ENCODE measurements at places on chromosomes 7 and 10.

- no peak for DNase-seq
Measured at GRCh38 chr7:7768977-7769709, 50.7 kb upstream of the RPA3 start.

- DNase-seq = no peak
Measured at GRCh38 chr7:75849573-75849972, 29.3 kb upstream of the RHBDD2 start.

- no peak for DNase-seq
Measured at GRCh38 chr10:71516890-71517289, 120.2 kb downstream of the CDH23 start.

DNA sequence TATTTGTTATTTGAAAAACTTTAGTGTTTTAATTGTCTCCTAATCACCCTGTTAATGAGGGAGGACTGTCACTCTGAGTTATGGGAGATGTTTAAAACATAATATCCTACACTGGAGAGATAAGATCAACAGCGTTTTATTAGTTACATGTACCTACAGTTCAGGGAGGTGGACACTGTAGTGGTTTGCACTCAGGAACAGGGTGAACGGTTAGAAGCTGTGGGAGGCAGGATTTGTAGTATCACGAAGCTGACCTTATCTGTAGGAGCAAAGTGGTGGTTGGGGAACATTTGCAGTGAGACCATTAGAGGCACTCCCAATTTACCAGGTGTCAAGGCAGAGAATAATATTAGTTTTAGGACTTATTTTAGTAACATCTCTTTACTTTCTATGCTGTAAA is 193.3 kb upstream of the KCND2 start:
- DNase-seq = no peak

DNA sequence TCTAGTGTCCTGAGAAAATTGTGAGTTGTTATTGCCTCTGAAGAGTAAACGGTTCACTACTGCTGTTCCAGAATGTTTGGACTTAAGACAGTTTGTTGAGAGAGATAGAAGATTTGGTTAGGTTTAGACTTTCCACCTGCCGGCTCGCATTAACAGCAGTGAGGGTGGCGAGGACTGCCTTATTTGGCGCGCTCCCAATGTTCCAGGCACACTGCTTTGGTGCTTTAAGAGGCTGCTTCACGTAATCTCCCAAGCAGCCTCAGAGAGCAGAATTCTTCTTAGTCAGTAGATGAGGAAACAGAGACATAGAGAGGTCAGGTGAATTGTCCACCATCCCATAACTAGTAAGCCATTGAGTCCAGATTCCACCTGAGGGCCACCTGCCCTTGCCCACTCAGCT is 41.1 kb downstream of the GLRX3 start:
- no peak for DNase-seq

- no peak for DNase-seq
Measured at GRCh38 chr7:129748356-129749109, 137.0 kb downstream of the NRF1 start.

DNA sequence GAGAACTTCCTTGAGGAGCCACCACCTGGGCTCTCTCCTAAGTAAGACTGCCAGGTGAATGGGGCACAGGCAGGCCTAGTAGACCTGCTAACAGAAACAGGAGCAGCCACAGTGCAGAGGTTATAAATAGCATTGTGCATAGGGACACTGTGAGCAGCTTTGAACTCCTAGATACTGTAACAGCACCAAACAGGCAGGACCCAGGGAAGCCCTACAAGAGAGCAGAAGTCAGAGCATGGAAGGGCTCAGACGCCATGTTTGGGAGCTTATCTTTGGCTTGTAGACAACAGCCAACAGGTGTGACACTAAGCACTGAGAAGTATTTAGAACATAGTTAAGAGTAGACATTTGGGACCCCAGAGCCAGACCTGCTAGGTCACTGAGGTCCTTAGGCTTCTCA is 14.5 kb downstream of the XRCC2 start:
- no peak for DNase-seq

GRCh38 chr7:123998921-123999320 is 33.9 kb downstream of the TMEM229A start:
- no peak for DNase-seq

- no peak for DNase-seq
Measured at GRCh38 chr7:158957510-158957906, 101.2 kb downstream of the DYNC2I1 start.

DNA sequence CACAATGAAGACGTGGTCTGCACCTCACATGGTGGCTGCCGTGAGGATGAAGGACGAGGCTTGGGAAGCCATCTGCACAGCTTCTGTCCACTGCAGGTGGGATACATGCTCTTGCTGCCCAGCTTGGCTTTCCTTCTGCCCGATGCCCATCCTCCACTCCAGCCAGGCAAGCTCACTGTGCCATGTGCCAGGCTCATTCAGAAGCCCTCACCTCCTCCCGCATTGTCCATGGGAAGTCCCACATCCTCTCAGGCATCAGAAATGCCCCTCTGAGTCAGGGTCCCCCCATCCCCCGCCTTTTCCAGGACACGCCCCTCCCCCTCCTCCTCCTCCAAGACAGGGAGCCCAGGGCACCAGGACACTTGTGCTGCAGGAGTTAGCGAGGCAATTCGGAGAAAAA is 4.6 kb upstream of the NOM1 start:
- DNase-seq = no peak

- DNase-seq = no peak
Measured at GRCh38 chr10:30348378-30348776, 701 bp downstream of the MTPAP start.

- DNase-seq = peak; percentile 8
Measured at GRCh38 chr7:121544726-121545125, 148.6 kb upstream of the FAM3C start.

DNA sequence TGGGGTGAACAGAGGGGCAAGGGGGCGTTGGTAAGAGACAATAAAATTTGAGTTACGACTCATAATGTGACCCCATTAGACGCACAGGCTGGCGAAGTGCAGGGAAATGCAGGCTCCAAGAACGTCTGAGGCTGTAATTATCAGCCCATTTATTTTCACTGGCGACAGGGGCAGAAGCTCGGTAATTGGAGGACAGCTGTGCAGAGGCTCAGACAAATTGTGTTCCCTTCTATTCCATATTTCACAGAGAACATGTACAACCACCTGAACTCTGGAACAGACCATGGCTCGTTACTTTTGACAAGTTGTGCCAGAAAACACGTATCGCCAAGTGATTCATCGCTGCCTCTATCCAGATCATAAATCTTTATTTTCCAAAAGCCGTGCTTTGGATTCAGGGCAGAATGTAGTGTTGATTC is 137.3 kb upstream of the FRMD4A start:
- DNase-seq = no peak

- no peak for DNase-seq
Measured at GRCh38 chr10:58950618-58951017, 225.8 kb upstream of the PHYHIPL start.

GRCh38 chr10:52318822-52319464 is 4.9 kb downstream of the DKK1 start:
- DNase-seq = no peak

DNA sequence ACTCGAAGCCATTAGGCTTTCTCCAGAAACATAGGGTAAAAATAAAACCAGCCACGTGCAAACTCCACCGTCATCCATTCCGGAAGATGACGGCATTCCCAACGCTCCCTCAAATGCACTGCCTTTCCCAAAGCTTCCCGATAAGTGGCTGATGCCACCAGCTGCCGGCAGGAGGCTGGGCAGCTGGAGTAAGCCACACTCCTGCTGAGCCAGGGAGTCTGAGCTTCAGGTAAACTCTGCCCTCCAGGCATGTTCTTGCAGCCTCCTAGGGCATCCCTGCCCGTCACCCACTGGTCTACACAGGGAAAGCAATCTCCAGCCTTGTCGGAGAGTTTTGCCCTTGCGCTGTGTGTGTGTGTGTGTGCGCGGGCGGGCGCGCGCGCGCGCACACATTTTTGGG is 40.5 kb upstream of the TMEM273 start:
- no peak for DNase-seq

DNA sequence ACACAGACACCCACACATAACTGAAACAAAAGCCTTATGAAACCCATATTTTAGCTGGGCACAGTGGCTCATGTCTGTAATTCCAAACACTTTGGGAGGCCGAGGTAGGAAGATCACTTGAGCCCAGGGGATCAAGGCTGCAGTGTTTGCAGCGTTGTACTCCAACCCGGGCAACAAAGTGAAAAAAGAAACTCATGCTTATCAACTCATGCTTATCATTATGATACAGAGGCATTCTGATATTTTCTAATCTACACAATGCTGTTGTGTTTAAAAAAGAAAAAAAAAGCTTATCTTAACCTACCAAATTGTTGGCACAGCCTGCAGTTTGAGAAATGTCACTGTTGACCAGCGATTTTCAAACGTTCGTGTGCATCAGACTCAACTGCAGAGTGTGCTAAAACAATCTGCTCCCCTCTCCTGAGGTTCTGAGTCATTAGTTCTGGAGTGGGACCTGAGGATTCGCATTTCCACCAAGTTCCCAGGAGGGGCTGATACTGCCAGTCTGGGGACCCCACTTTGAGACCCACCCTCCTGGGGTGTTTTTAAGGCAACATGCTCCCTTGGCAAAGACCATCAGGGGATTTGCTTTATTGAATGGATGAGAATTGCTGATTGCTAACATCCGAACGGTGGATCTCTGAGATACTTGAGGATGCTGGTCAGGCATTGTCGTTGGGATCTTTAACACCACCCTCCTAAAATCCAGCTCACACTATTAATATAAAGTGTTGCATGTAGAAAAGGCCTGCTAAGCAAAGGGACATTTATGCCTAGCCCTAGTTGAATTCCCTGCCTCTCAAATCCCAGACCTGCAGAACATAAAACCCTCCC is 16.2 kb downstream of the CHST3 start:
- no peak for DNase-seq

- no peak for DNase-seq
Measured at GRCh38 chr10:62414359-62414758, 40.2 kb downstream of the ZNF365 start.

DNA sequence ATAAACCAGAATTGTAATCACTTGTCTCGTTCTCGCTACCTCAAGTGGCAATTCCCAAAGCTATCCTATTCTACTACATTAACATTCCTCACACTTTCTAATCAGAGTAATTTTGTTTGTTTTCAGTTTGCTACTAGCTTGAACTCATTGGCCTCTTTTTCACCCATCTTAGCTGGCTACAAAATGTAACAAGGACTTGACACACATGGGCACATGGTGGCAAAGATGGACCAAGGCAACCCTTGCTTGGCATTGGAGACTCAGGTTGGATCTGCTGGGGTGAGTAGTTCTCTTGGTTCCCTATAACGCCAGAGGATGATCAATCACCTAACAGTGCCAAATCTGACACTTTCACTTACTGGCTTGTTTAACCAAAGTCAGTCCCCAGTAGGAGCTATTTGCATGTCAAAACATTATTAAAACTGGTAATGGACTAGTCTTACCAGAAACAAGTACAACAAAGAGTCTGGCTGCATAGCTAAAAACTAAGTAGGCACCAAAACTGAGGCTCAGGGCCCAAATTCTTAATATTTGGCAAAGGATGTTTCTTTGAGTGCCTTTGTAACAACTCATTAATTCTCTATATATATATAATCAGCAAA is 1.9 kb downstream of the USP6NL start:
- no peak for DNase-seq

- peak; percentile 64 for DNase-seq
Measured at GRCh38 chr7:7103343-7104313, 78.7 kb upstream of the C1GALT1 start.

DNA sequence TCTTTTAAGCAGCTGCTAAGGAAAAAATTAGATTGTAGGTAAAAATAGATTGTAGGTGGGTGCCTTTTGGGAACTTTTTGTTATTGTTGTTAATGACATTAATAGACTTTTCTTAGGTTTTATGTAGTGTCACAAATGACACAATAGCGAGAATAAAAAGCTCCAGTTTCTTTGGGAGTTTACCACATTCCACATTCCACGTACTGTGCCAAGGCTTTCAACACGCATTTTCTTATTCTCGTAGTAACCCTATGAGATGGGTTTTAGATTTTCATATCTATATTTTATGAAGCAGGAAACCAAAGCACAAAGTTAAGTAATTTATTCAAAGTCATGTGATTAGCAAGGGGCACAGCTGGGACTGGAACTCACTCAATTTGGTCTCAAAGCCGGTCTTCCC is 103.8 kb downstream of the XRCC2 start:
- DNase-seq = no peak

- DNase-seq = no peak
Measured at GRCh38 chr10:1274111-1274661, 218.0 kb downstream of the WDR37 start.

DNA sequence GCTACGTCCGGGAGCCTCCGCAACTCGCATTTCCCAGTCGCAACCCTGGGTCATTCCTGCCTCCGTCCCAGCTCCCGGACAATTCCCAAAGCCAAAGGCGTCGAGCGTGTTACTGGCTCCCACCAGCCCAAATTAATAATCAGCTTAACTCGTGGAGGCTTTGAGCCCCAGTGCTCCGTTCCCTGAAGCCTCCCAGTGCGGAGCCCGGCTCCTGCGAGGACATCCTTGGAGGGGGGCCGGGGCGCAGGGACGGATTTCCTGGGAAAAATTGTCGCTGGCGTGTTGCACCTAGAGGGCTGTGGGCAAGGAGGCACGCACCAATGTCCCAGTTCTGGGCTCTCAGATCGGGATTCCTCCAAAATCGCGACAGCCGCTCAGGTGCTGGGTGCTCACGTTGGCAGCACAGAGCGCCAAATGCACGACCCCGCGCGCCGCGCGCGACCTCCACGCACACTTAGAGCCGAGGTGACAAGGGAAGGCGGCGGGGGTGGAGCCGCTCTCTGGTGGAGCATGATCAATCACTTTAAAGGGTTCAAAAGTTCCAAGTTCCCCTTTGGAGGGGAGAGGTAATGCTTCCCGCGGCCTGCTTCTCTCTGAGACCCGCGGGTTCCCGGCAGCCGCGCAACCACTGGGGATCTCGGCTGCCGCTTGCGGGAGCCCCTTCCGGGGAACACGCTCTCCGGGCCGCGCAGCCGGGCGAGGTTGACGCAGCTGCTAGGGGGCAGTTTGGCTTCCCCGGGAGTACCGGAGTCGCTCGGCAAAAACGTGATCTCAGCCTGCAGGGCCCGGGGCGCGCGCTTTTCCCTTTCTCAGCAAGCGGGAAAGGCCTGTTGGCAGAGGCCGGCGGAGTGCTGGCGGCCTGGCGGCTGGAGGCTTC is 25.5 kb downstream of the SKIDA1 start:
- no peak for DNase-seq

DNA sequence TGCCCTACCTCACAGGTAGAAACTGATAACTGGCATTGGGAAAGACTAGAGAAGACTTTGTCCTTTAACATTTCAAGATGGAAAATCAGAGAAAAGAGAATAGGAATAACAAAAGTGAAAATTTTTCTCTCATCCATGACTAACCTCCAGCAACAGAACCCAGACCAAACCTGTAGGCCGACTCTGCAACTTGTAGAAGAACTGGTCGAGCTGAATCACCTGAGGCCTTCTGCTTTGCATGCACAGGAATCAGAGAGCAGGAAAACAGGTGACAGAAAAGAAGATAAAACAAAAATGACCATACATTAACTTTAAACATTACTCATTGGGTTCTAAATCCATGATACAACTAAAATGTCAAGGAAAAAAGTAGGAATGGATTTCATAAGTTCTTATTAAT is 137.1 kb downstream of the SLC25A13 start:
- DNase-seq = no peak

DNA sequence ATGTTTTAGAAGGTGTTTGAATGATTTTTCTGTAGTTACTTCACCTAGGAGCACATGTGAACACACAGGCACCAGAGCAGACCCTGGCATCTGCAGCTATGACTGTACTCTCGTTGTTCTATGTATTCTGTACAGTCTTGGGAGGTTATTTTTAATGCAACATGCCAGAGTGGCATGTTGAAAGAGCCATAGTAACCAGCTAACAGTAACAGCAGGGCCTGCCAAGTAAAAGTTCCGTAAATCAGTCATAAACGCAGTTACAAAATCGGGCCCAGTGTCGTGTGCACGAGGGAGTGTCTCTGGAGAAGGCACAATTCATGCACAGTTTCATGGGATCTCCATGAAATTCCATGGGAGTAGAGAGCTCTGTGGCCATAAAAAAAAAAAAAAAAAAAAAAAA is 108.3 kb upstream of the CDK6 start:
- DNase-seq = no peak

Data from GM10248 (cell line).